Stimulated activated CD8-positive, alpha-beta memory T cell treated with anti-CD3 and anti-CD28 coated beads, Interleukin-4, amount 100 ng/mL, for 24 hours (primary cell): ENCODE measurements at places on chromosomes 6 and 20.

DNA sequence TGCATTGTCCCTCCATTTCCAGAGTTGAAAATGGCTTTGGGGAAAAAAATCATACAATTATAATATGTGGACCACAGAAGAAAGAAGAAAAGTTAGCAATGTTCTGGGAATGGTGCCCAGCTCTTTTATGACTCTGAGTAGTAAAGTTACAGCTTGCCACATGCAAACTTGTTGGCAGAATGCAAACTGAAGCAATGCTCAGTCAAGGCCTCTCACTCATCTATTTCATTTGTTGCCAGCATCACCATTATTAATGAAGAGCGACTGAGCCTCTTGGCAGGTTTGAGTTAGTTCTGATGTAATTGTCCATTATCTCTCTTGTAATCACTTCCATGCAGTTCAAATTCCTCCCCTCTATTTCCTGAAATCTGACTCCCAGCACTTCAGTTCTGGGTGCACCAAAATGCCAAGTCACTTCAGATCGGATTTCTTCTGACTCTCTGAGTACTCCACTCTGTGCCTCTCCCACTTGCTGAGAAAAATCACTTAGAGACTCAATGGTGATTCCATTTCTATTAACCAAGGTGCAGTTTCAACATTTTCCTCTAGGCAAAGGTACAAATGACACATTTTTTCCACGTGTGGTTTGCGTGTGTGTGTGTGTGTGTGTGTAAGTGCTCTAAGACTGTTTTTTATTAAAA lies 154.4 kb upstream of the STMND1 start:
- DNase-seq: no peak

GRCh38 chr6:36840432-36841403 lies 1.5 kb upstream of the CPNE5 start:
- DNase-seq: peak; percentile 22

- DNase-seq: no peak
Measured at GRCh38 chr20:62085206-62085605, 19.5 kb upstream of the TAF4 start.

GRCh38 chr6:38021029-38021428 lies 201.5 kb downstream of the ZFAND3 start:
- DNase-seq: no peak

GRCh38 chr20:21564127-21564773 lies 50.4 kb upstream of the NKX2-2 start:
- no peak for DNase-seq

DNA sequence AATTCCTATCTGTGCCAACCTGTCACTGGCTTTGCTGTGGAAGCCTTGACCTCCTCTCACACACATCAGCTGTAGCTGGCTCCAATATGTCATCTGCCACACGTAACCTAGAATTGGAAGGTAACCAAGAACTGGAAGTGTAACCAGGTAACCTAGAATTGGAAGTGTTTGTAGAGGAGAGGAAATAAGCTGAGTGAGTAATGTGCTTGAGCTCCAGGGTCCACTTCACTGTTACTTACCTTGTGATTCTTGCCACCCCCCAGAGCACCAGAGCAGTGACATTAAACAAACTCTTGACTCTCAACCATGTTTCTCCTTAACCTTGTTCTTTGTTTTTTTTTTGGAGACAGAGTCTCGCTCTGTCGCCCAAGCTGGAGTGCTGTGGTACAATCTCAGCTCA lies 350.5 kb downstream of the NRN1 start:
- no peak for DNase-seq

GRCh38 chr20:58575776-58576602 lies 60.8 kb upstream of the APCDD1L start:
- no peak for DNase-seq

- DNase-seq: no peak
Measured at GRCh38 chr6:28810659-28811053, 113.1 kb downstream of the TRIM27 start.

GRCh38 chr20:17863577-17864292 lies 104.9 kb downstream of the SNX5 start:
- no peak for DNase-seq

GRCh38 chr6:36969240-36969691 lies 14.7 kb downstream of the PI16 start:
- DNase-seq: no peak

DNA sequence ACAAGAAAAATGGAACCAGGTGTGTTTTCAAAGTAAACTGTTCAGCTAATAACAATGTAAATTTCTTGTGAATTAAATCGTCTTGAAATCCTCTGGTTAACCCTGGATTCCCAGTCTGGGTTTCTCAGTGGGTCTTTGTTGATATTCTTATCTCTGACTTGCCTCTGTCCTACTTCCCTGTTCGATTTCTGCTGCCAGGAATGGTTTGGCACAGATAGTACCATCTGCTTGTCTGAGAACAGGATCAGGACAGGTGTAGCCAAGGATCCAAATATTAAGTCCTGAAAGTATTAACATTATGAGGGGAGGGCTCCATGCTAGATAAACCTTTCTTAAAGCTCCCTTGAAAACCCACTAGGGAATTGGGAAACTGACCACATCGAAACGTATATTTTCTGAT lies 30.1 kb downstream of the ARFGEF2 start:
- DNase-seq: no peak

DNA sequence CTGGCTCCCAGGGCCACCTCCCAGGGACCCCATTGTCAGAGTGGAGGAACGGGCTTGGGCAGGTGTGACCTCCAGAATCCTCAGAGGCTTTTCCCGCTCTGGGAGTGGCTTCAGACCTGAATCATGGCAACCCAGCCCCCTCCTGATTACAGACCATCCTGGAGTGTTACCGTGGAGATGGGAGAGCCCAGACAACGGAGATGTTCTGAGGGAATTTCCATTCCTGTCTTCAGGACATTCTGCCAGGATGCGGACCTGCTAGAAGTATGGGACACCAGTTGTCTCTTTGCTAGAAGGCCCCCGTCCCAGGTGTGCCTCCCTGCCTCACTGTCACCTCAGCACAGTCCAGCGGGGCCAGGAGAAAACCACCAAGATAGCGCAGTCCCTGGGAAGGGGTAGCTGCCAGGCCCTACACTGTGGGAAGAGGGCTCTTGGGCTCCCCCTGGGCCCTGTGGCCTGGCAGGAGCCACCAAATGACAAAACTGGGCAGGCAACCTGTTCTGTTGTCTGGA lies 109.9 kb downstream of the PSMB1 start:
- no peak for DNase-seq

DNA sequence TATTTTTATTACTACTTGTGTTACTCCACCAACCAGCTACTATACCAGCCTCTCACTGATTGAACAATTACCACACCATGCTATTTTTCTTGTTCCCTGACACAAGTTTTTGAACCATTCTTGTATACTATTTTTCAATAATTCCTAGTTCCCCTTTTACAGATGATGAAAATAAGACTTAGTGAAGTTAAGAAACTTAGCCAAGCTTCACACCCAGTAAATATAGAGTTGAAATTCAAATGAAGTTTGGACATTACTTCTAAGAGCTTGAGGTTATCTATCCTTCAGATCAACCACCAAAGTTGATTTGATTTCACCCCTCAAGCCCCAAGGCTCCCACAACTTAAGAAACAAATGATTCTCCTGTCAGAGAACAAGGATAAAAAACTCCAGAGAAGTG lies 13.1 kb upstream of the BCAS1 start:
- DNase-seq: no peak

DNA sequence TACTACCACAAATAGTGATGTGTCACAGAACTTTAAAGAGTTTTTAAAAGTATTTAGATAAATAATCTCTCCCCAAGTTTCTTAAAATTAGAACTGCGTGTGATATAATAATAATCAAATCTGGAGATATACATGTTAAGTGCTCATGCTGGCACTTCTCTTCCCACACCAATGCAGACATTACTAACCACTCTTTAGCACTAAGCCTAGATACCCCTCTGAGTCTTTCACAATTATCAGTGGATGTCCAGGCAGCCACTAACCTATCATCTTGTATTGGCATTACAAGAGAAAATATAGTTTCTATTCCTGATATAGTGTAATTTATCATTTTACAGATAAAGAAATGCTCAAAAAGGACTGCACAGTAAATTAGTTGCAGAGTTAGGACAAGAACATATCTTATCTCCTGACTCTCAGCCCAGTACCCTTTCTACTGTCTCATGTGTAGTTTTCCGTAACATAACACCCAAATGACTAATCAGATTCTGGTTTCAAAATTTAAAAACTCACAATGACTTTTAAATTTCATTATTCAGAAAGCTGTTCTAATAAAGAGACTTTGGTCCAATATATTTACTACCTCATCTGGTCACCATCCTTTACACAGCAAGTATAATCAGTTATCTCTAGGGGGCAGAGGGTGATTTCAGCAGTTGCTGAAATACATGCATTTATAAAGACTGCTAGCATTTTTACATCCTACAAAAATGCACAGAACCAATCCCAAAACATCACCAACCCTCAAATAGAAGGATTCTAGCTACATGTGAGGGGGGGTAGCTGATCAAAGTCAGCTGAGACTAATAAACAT lies 215.5 kb upstream of the MCHR2 start:
- DNase-seq: no peak

DNA sequence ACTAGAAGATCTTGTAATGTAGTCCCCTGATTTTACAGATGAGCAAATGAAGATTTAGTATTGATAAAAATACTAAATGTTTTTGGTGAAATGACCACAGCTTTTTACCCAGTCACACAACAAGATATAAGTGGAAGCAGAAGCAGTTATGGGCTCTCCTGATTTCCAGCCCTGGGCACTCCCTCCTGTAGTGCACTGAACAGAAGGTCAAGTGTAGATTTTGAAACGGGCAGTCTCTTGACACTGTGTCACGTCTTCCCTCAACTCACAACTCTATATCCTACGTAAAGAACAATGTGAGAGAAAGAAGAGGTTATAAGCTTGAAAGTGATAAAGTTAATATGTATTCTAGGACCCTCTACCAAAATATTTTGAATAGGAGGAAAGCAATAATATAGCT lies 23.3 kb downstream of the TMEM200A start:
- no peak for DNase-seq

GRCh38 chr6:132253906-132254305 lies 147.4 kb downstream of the MOXD1 start:
- no peak for DNase-seq

GRCh38 chr6:106097411-106098231 lies 11.5 kb downstream of the PRDM1 start:
- no peak for DNase-seq

GRCh38 chr6:140082867-140083297 lies 708.4 kb upstream of the CITED2 start:
- no peak for DNase-seq

GRCh38 chr6:13407709-13408695 lies 79.4 kb downstream of the GFOD1 start:
- no peak for DNase-seq
